AG04450 (cell line): ENCODE measurements at places on chromosomes 12 and 14.
A peak's percentile ranks its signal among the peaks of the same experiment; 100 is the strongest.

DNA sequence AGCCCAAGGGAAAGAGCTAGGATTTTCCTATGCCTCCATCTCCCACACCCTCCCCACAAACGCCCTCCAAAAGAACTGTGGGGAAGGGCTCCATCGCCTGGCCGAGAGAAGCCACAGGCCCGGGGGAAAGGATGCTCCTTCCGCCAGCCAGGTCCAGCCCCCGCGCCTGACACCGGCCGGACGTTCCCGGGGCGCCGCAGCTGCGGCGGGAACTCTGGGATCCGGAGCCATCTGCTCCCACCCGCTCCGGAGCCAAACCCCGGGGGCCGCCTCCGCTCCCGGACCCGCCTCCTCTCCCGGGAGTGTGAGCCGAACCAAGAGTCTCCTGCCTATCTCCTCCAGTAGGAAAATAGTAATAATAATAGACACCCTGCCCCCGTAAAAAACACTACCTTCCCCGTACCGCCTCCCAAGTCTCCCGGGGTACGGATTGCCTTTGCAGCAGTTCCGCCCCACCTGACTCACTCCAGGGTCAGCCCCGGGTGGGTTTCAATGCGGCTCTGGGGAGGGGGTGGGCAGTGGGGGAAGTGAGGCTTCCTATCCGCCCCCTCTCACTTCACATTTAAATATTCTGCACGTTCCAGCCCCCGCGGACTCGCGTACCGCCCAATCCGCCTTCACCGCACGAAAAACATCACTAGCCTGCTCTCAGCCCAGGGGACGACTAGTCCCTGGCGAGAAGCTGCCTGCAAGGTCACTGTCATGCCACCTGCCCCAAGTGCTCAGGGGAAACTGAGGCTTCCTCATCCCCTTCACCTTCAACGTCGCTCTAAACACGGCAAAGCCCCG lies 2.4 kb downstream of the AGAP2 start:
- DNase-seq: no peak

GRCh38 chr12:96034621-96035282 lies 635 bp downstream of the LTA4H start:
- DNase-seq: no peak

GRCh38 chr14:68376067-68376779 lies 416.6 kb downstream of the ZFP36L1 start:
- no peak for DNase-seq

DNA sequence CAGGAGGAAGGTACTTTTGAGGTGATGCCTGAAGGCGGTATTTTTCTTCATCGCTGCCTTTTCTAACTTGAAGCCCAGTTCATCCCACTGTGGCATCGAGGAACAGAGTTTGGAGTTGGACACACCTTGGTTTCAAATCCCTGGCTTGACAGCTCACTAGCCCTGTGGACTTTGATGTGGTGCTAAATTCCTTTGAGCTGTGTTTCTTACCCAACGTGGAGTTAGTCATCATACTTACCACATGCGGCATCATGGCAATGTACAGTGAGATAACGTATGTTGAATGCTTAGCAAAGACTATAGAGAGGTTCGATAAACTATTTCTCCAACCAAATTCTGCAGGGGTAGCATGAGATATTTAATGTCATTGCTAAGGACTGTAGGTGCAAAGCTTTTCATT lies 3.4 kb downstream of the PLEKHG3 start:
- peak; percentile 53 for DNase-seq

DNA sequence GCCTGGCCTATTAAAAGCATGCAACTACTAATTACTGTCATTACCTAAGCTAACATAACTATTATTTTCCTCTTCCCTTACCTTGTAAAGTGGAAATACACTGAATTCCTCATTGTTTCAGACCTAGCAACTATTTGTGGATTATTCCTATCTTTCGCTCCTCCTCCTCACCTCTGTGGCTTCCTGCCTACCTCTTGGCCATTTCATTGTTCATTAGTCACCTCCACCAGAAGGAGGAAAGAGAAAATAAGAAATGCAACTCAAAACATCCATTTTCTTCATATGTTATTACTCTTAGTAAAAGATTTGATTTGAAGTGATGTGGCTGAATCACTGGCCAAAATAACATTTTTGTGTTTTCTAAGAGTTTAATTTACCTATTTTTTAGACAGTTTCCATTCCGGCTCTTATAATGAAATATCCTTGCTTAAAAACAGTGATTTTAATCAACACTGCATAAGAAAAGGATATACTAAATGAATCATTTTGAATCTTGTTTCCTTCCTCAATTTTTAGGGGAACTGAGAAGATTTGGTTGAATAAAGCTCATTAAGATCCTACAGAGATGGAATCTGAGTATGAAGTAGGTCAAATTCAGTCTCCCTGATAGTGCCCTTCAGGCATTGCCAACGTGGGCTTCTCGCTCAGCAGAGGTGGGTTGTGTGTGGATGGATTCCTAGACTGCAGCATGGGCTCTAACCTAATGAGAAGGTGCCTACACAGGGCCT lies 27.6 kb upstream of the ARHGAP5 start:
- DNase-seq: no peak

DNA sequence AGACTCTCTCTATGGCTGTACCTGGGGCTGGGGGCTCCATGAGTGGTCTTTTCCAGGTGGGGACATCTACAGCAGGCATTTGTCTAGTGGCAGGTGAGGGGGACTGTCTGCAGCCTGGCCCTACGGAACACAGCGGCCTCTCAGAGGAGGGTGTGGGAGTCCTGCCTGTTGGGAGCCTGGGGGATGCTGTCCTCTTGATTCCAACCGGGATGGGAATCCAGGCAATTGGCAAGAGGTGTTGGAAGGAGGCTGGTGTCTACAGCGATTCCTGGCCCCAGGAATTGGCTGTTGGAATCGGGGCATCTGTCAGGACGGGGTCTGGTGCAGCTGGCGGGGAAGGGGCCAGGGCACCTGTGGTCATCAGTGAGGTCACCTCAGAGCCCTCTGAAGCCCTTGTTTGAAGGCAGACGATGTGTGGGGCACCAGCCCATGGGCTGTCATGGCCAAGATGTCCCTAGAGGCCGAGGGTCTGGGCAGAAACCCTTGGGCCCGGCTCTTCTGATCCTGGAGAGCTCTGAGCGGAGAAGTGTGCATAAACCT lies 386.3 kb downstream of the TMEM121 start:
- no peak for DNase-seq

GRCh38 chr12:50275556-50275955 lies 7.8 kb downstream of the LIMA1 start:
- no peak for DNase-seq

DNA sequence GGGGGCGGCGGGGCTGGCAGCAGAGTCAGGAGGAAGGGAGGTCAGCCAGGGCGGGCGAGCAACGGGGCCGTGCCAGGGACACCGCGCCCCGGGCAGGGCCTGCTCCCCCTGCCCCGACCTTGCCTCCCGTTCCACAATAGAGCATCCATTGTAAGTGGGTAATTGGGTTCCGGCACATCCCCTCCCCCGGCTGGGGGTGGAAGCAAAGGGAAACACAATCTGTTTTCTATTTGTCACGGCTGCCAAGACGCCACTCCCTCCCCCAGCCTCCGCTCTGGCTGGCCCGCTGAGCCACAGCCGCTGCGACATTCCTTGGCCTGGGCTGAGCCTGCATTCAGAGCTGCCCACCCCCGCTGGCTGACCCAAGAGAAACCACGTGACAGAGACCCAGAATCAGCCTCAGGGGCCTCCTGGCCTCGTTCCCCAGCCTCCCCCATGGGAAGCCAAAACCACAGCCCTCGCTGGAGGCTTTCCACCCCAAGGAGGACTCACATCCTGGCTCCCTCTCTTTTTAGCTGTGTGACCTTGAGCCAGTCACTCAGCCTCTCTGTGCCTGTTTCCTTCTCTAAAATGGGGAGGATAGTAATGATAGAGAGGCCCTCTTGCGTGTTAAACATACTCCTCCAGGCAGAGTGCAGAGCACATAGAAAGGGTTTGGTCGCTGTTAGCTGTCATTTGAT lies 117.6 kb downstream of the SCARB1 start:
- no peak for DNase-seq

DNA sequence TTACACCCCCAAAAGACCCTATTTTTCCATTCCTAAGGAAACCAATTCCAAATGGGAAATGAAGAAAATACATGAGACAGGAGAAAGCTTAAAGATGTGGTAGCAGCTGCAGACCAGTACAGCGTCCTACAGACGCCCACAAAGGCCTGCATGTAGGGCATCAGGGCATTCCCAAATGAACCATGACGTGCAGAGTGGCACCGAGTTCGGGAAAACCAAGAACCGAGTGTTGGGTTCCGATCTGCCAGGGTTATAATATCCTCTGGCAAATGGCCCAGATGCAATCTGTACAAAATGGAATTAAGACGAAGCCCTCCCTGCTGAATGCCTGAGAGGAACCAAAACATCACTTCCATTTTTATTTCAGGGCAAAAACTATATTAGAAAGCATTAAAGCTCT lies 34.4 kb upstream of the SELPLG start:
- DNase-seq: no peak

GRCh38 chr12:87439990-87440827 lies 589.0 kb downstream of the C12orf50 start:
- peak; percentile 46 for DNase-seq

- no peak for DNase-seq
Measured at GRCh38 chr12:2944401-2945047, 14.7 kb upstream of the TEAD4 start.

GRCh38 chr12:47394070-47394469 lies 311.8 kb downstream of the RPAP3 start:
- DNase-seq: no peak

GRCh38 chr12:57098546-57098945 lies 9.6 kb downstream of the NAB2 start:
- DNase-seq: no peak

GRCh38 chr14:98953551-98954348 lies 318.2 kb downstream of the BCL11B start:
- no peak for DNase-seq

DNA sequence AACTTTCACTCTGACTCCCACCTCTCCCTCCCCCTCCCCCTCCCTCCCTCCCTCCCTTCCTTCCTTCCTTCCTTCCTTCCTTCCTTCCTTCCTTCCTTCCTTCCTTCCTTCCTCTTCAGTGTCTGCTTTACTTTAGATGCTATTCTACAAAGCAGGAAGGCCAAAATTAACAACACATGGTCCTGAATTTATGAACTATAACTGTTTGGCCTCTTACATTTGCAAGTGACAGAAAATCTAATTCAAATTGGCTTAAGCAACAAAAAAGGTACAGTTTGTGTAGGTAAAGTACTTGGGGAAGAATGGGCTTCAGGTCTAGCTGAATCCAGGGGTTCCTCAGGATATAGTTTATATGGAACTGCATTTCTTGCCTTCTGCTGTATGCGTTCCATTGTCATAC lies 673.0 kb downstream of the AACS start:
- DNase-seq: no peak

DNA sequence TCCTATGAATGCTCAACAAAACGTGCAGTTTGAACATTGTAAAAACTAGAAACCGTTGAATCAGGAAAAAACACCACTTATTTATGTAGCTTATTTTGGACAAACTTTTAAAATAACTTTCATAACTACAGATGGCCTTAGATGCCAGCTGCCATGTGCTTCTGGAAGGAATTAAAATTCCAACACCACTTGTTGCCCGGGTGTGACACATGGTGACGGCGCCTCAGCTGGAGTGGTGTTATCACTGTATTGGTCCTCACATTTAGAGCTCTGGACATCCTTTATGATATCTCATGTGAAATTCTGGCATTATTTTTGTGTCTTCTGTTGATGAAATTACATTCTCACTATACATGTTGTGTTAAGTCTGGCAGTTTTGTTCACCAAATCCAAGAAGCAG lies 211.0 kb downstream of the IPO8 start:
- DNase-seq: no peak

GRCh38 chr12:129486931-129487330 lies 416.9 kb downstream of the TMEM132D start:
- DNase-seq: no peak

DNA sequence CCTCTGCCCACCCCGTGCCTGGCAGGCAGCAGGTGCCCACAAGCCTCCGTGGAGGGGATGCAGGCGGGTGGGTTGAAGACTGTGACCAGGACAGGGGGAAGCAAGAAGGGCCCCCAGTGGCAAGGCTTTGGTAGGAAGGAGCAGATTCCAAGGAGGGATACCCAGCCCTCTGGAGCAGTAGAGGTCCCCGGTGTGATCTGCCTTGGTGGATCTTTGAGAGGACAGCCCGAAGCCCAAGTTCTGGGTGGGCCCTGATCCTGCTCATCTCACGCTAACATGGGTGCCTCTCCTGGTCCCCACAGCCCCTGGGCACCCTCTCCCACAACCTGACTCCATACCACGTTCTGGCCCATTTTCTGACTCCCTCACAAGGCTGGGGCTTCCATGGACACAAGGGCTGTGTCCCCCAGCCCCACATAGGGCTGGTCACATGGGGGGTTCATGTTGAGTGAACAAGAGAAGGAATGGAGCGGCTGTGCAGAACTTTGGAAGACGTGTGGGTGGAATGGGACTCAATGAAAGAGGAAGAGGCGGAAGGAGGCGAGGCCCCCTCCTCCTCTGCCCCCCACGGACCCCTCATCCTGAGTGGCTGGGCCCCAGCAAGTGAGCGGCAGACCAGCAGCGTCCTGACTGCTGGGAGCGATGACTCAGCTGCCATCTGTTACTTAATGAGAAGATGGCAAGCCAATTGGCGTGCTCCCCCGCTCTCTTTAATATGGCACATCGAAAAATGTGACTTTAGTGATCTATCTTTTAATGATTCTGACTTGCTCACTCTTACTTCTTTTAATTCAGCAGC lies 77.0 kb upstream of the BCL11B start:
- no peak for DNase-seq

DNA sequence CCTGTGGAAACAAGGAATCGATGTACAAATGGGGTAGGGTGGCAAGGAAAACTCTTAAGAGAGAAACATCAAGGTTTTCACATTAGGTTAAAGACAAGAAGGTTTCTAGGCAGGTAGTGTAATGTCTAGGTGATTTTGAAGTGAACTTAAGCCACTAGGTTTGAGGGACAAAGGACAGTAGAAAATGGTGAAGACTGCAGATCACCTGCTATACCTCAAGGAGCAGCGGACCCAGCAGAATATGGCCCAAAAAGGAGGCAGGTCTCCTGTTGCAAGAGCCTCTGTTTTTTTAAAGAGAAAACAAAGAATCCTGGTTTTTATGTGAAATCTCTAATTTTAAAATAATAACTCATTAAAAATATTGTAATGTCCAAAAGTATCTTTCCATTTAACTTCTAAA lies 178.1 kb downstream of the ACSS3 start:
- no peak for DNase-seq

- no peak for DNase-seq
Measured at GRCh38 chr12:46073321-46073720, 82.9 kb upstream of the SCAF11 start.

- no peak for DNase-seq
Measured at GRCh38 chr14:39264558-39264957, 30.8 kb downstream of the MIA2 start.

- no peak for DNase-seq
Measured at GRCh38 chr12:52735816-52736632, 32.7 kb upstream of the KRT77 start.
